ENCODE measurements at places on chromosomes 3 and 15.

- no peak for DNase-seq
Observed at GRCh38 chr3:123587401-123587800, 2.5 kb upstream of the HACD2 start.

- DNase-seq: peak; percentile 25
Observed at GRCh38 chr3:81816473-81817250, 55.2 kb upstream of the GBE1 start.

DNA sequence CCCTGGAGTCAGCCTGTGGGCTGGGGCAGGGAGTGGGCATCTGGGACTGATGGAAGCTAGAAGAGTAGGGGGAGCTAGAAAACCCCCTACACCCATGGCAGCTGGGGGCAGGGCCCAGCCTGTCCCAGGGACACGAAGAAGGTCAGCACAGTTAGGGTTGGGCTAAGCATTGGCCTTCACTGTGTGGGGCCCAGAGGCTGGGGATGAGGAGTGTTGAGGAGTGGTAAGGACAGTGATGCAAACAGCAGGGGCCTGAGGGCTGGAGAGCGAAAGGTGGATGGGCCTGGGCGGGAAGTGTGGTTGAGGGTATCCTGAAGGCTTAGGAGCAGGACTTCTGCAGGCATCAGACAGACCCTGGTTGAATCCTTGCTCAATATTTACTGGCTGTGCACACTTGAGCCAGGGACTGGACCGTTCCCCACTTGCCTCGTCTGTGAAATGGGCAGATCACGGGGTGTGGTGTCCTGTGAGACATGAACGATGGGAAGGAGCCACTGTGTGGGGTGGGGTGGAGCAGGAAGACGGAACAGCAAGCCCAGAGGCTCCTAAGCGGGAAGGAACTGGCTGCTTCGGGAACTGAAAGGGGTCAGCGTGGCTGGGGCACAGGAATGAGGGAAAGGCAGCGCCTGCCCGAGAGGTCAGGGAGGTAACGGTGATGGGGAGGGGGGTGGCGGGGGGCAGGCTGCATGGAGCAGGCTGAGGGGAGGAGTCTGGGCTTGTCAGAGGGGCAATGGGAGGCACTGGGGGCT lies 7.3 kb downstream of the PRKCD start:
- no peak for DNase-seq

DNA sequence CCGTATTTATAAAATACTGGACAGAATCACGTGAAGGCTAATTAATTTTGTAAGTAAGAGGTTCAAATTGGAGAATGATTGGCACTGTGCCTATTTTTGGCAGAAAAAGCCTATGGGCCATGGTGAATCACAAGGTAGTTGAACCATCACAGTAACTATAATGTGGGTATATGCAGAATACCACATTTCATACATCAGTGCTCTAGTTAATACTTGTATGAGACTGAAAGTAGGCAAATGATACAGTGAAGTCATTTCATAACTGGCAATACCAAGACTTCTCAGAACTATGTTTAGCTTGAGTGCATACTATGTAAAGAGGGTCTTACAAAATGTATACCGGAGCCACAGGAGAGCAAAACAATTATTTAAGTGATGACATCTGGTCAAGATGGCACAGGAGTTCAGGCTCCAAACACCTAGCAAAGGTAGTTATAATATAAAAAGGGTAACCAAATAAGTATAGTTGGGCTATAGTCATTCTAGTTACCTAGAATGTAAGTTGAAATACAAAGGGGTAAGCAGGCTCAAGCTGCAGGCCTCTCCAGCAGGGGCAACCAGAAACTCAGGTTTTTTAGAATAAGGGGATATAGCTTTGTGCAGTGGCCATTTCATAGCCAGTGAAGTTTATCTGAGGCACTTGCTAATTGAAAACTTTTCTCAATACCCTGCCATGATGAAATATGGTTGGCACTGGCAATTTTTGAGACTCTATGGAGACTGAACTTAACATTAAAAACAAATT lies 19.1 kb downstream of the GPR160 start:
- peak; percentile 54 for DNase-seq

GRCh38 chr3:149179220-149179619 lies 42.4 kb downstream of the CP start:
- no peak for DNase-seq

DNA sequence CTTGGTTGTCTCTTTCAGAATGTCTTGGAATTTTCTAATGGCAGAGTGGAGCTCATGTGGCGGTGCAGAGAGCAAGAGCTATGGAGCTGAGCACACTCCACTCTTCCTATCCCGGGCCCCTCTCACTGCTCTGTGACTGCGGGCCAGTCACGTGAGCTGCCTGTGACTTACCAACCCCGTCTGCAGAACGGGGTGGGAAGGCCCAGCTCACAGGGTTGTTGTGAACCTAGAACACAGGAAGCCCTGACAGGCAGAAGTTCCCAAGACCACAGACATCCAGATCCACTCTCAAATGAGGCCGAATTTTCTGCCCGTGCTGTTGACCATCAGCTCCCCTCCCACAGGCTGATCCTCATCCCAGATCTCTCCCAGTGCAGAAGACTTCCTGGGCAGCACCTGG lies 35.5 kb upstream of the PLXNA1 start:
- no peak for DNase-seq

DNA sequence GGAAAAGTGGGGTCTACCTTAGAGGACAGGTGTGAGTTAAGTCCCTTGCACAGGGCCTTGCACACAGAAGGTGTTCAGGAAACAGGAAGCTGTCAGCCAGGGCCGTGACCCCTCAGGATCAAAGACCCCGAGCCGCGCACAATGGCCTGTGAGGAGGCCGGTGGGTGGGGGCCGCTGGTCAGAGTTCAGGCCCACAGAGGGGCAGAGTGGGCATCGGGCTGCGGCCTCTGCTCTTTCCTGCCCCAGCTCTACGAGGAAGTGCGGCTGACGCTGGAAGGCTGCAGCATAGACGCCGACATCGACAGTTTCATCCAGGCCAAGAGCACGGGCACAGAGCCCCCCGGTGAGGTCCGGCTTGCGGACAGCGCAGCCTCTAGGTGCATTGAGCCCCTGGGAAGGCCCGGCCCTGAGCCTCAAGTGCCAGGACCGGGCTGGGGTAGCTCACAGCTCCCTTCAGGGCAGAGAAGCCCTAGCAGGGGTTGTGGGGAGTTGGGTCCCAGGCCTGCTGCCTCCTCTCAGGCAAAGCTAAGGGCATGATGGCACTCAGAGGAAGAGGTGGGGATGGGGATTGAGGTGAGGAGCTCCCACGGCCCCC lies 37.2 kb downstream of the PSTPIP1 start:
- no peak for DNase-seq

- no peak for DNase-seq
Observed at GRCh38 chr3:101709126-101709525, 15.3 kb upstream of the CEP97 start.

GRCh38 chr3:155404486-155404885 lies 111.0 kb upstream of the STRIT1 start:
- DNase-seq: no peak

GRCh38 chr3:196666001-196666867 lies 26.7 kb downstream of the NRROS start:
- no peak for DNase-seq

GRCh38 chr3:83500422-83500821 lies 1458.4 kb upstream of the CADM2 start:
- DNase-seq: no peak

GRCh38 chr15:93244696-93245660 lies 156.0 kb upstream of the RGMA start:
- no peak for DNase-seq
